T-helper 1 cell (primary cell): ENCODE measurements at places on chromosomes 6 and 20.

GRCh38 chr6:17107863-17108262, 6.0 kb downstream of the STMND1 start:
- no peak for DNase-seq

DNA sequence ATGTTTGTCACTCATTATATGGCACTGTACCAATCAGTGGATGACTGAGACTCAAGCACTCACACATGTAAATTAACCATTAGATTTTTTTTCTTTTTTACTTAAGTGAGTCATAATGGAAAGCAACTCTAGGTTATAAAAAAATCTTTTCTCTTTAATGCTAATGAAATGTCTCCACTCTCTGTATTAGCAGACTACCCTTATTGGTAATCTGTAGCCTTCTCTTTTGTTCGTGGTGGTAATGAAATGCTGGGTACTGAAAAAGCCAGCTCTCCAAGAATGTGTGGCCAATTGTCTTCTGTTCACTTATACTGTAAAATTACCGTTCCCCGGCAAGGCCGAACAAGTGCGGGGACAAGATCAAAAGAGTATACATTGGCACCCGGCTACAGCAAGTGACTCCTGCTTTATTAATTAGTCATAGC, 69.0 kb downstream of the AFG1L start:
- no peak for DNase-seq

GRCh38 chr20:42598581-42598980, 591.1 kb downstream of the PTPRT start:
- DNase-seq = no peak

DNA sequence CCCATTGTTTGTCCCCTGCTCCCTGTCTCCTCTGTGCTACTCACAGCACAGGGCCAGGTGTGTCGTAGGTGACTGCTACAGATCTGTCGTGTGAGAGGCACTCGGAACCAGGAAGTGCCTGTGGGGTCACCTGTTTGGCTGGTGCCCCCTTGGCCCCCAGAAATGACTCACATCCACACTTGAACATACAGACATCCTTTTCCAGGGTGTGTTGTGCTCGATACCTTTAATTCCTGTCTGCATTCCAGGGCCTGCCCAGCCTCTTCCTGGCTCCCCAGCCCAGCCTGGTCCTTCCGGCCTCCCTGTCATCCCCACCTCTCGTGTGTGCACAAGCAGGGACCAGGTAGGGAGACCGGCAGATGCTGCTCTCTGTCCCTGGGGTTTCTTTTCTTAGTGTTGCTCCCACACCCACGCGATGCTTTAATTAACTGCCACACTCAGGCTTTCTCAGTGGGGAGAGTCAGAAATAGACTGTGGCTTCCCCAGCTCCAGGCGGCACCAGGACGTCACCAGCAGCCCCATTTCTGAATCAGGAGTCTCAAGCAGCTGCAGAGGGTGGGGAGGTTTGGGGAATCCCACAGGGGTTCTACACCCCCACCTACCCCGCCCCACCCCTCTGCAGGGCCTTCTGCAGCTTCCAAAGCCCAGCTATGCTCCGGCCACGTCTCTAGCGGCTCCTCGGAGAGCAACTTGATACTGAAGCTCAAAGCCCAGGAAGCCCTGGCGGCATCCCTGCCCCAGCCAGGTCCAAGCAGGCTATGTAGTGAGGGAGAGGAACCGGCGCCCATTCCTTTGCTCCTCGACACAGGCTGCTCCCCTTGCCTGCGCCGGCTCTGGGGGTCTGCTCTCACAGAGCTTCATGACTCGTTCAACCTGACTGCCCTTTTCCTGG, 102.2 kb downstream of the SYCP2 start:
- DNase-seq = no peak

- DNase-seq = no peak
Measured at GRCh38 chr20:49845060-49845459, 32.4 kb downstream of the SLC9A8 start.

- no peak for DNase-seq
Measured at GRCh38 chr20:8602389-8603116, 466.3 kb upstream of the PLCB4 start.

DNA sequence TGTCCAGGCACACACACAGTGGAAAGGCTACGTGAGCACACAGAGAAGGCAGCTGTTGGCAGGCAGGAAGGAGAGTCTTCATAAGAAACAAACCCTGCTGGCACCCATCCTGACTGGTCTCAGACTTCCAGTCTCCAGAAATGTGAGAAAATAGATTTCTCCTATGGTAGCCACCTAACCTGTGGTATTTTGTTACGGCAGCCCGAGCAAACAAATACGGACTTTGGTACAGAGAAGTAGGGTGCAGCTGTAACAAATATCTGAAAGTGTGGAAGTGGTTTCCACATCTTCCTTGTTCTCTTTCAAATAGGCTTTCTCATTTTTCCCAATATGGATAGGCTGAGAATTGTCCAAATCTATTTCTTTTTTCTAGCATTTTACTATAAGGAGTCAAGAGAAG, 94.6 kb downstream of the ADGB start:
- no peak for DNase-seq

- peak; percentile 12 for DNase-seq
Measured at GRCh38 chr20:54649511-54649962, 174.1 kb downstream of the DOK5 start.

GRCh38 chr6:160055813-160056212, 65.8 kb upstream of the SLC22A1 start:
- no peak for DNase-seq

- DNase-seq = no peak
Measured at GRCh38 chr6:115896538-115897129, 164.1 kb downstream of the FRK start.

- peak; percentile 57 for DNase-seq
Measured at GRCh38 chr20:56400001-56400640, 7.7 kb downstream of the CSTF1 start.

DNA sequence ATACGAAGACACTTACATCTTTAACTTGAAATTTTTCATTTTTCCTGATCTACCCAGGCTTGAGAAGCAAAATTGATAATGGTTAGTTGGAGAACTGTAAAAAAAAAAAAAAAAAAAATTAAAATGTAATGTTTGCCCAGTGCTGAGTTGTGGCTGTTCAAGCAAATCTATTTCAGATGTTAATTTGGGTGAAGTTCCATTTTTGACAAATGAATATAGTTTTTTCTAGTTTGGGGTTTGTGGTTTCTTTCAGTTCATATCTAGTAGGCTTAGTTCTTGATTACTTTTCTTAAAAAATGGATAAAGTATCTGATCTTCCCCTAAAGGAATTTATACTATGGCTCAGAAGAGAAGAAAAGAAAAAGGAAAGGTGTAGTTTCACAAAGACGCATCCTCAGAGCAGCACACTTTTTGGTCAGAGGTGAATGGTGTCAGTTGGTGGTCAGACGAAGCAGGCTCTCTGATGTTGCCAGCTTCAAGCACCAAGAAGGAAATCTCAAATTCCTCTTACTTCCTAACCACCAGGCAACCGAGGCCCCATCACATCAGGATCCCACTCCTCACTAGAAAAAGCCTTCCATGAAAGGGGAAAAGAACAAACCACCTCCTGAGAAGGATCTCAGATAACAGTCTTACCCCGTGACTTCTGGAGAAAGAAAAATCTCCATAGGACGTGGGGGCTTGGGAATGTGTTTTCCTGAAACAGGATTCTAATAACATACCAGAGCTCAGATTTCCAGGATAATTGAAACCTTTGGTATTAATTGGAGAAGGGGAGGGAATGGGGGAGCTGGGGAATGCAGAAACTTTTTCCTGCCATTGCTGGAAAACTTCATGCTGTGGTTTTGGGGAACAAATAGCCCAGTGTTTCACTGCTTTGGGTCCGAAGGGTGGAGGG, 396.2 kb downstream of the CD83 start:
- DNase-seq = no peak

GRCh38 chr6:112232845-112233256, 21.5 kb downstream of the LAMA4 start:
- DNase-seq = no peak

GRCh38 chr6:3523271-3523670, 66.4 kb upstream of the SLC22A23 start:
- no peak for DNase-seq

DNA sequence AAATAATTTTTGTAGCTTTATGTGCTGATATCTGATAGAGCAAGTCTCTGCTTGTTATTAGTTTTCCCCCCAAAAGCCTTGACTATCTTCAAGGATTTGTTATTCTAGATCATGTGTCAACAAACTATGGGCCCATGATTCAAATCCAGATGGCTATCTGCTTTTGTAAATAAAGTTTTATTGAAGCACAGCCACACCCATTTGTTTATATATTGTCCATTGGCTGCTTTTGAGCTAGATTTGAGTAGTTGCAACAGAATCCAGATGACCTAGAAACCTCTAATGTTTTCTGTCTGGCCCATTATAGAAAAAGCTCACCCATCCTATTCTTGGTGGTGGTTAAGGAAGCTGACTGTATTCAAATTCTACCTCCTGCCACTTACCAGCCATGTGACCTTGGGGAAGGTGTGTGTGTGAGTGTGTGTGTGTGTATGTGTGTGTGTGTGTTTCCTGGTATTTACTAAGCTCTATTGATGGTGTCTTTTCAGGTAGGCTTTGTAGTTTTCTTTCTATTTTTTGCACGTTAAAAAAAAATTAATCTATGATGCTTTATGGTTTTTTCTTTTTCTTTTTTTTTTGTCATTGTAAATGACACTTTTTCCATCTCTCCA, 1.3 kb upstream of the GTSF1L start:
- DNase-seq = peak; percentile 20

DNA sequence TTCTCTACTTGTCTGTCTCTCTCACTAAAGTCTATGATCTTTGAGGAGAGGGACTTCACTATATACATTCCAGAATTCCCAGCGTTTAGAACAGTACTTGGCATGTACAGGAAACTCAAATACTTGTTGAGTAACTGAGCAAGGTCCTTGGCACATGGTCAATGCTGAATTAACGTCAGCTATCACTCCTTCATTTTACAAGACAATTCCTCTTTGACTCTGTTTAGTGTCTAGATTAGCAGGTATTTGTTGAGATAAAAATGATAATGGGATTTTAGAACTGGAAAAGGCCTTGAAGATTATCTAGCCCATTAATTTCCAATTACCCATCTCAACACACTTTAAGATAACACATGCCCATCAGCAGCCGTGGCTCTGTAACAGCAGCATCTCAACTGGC, 6.6 kb upstream of the GUCA1B start:
- DNase-seq = no peak

- DNase-seq = no peak
Measured at GRCh38 chr20:59935457-59936185, 2.2 kb upstream of the SYCP2 start.

DNA sequence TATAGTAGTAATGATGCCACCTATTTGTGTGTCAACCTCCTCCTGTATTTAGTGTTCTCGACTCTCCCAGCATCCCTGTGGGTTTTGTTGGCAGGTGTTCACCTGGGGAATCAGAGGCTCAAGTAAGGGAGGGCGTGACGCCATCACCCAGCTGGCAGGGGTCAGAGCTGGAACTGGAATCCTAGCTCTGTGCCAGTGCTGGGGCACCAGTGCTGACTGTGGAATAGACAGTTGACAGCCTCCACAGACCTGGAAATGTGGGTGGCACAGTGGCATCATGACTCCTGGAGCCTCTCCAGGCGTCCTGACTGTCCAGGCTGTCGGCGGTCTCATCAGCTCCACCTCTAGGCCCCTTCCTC, 102.8 kb downstream of the SYCP2 start:
- DNase-seq = no peak

DNA sequence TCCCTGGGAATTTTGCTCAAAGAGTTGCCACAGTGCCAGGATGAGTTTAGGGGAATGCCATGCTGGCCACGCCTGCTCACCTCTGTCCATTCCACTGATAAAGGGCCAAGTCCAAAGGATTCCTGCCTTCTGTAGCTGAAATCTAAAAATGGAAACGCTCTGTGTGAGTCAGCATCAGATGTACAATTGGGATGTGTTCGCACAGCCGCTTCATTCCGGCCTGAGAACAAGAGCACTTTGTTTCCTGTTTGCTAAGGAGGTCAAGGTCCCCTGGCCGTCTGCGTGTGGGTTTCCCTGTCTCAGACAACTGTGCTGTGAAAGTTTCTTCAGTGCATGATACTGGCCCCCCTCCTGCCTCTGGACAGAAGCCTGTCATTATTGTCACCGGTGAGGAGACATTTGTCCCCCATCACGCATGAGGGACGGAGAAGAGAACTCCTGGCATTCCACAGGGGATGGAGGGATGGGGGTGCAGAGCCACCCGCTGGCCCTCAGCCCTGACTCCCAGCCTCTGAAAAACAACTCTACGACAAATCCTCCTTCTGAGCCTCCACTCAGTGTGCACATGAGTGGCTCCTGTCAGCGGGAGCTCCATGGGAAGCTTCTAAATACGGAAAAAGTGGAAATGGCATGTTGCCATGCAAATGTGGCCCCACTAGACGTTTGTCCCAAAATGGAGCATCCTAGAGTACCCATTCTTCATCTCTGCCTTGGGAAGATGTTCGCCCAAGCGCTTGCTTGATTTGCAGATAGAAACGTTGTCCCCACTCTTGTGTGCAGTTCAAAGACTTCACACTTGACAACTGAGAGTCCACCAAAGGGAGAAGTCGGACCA, 143.5 kb upstream of the AFDN start:
- no peak for DNase-seq

GRCh38 chr6:85403331-85404015, 46.4 kb upstream of the NT5E start:
- no peak for DNase-seq

- DNase-seq = no peak
Measured at GRCh38 chr6:168581236-168581635, 140.3 kb downstream of the SMOC2 start.

- no peak for DNase-seq
Measured at GRCh38 chr20:9503526-9504245, 10.7 kb upstream of the LAMP5 start.

- DNase-seq = no peak
Measured at GRCh38 chr20:9912858-9913434, 74.1 kb upstream of the PAK5 start.

- no peak for DNase-seq
Measured at GRCh38 chr20:25336561-25337422, 53.8 kb downstream of the ABHD12 start.

GRCh38 chr20:15378151-15378550, 1040.7 kb upstream of the FLRT3 start:
- DNase-seq = no peak

DNA sequence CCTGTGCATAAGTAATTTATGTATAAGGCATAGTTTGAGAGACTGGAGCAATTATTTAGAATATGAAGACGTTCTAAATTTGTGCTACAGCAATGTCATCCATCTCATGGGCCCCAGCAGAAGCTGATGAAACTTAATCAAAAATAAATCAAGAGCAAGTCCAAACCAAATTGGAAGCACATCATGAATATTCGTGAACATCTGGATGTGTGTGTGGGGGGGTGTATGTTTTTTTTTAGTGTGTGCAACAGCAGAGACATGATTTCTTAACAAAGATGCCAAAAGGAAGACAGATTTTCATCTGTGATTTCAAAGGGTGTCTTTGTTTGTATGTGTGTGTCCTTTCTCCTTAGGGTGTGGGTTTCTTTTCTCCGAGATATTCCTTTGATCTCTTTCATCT, 58.9 kb downstream of the SASH1 start:
- DNase-seq = no peak

- no peak for DNase-seq
Measured at GRCh38 chr6:89221971-89222711, 5.0 kb upstream of the GABRR1 start.

GRCh38 chr6:107807196-107807811, 16.8 kb downstream of the SCML4 start:
- no peak for DNase-seq
